ENCODE measurements at places on chromosomes 5 and 9.
A peak's percentile ranks its signal among the peaks of the same experiment; 100 is the strongest.

GRCh38 chr5:13865312-13865711, 79.2 kb downstream of the DNAH5 start:
- no peak for DNase-seq

- DNase-seq, result no peak
Measured at GRCh38 chr9:128469070-128469469, 13.3 kb downstream of the ODF2 start.

GRCh38 chr5:1322955-1323802, 21.7 kb downstream of the CLPTM1L start:
- no peak for DNase-seq

- no peak for DNase-seq
Measured at GRCh38 chr5:107604990-107605389, 65.7 kb downstream of the EFNA5 start.

DNA sequence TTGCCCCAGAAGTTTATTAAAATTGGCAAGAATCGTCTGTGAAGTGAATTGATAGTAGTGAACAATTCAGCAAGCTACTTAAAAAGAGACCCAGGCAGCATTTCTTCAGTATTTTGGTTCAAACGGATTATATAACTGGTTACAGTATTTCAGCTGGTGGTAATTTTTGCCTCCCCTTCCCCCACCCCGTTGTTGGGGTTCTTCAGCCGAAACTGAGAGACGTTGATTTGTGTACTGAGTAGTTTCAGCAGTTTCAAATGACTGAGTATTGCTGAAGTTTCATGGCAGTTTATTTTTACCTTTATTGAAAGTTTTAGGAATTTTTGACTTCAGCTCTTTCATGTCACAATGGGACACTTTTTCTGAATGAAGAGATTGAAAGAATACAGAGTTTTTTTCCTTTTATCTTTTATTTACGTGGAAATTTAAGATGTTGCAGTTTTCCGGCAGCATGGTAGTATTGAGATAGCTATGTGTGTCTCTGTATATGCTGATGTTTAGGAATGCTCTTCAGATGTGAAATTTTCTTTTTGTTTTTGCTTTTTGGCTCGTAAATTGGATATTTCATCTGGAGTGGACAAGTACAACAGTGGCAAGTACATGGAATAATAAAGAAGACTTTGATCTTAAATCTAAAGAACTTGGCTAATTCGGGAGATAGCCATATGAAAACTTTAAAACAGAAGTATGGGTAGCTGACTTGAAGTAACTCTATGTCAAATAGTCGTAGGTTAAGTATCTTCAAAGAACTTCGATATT, 1.9 kb downstream of the GPBP1 start:
- peak; percentile 64 for DNase-seq

GRCh38 chr5:120690621-120691407, 226.7 kb downstream of the PRR16 start:
- no peak for DNase-seq

GRCh38 chr5:168590666-168591065, 11.5 kb upstream of the PANK3 start:
- DNase-seq, result no peak

DNA sequence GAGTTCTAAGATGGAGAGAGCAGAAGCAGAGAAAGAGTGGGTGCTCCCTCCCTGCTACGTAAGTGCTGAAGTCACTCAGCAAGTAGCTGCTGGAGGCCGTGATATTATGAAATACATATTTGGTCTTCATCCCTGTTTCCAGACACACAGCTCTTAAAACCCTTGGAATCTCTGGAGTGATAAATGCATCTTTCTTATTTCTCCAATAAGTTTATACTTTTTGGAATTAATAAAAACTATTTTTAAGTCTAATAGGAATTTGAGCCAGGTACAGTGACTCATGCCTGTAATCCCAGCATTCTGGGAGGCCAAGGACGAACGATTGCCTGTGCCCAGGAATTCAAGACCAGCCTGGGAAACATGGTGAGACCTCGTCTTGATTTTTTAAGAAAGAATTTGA, 60.6 kb downstream of the AUH start:
- DNase-seq, result peak; percentile 43

DNA sequence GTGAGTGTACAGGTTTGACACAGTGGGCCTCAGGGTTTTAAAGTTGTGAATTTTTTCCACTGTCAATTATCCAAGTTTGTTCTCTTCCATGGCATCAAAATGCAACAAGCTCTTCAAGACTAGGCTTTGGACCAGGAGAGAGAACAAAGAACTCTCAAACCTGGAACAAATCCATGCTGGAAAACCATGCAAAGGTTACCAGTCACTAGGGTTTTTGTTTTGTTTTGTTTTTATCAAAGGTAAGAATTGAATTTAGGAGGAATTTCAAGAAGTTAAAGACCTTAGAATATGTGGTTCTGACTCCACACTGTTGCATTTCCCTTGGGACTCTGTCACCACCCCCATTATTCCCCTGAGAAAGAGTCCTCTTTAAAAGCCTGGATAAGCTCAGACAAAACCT, 191.1 kb upstream of the PIK3R1 start:
- DNase-seq, result no peak

DNA sequence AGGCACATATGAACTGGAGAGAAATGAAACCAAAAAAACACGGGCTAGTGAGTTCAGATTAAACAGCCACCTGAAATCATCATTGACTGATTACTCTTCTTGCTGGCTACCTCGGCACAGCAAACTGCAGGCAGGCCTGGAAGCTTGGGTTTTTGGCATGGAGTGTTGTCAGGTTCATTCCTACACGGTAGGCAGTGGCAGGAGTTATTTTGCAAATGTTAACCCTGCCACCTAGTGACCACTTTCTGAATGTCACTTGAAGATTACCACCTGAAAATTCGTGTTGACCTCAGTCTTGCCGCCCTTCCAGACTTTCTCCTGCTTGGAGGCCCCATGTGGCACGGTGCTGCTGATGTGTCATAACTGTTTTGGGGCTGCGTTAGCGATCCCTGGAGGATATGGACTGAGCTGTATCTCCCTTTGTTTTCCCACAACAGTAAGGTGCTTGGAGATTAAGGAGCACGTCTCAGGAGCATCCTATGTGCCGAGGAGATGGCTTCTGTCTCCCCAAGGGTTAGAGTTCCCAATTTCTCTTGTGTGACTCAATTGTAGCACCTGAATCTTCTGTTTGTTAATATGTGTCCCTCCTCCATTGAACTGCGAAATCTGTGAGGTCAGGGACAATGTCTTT, 12.7 kb upstream of the CD180 start:
- DNase-seq, result peak; percentile 92

GRCh38 chr9:28779243-28779642, 1206.0 kb upstream of the C9orf72 start:
- DNase-seq, result no peak

GRCh38 chr9:706606-707459, 134.7 kb upstream of the DMRT1 start:
- peak; percentile 78 for DNase-seq

GRCh38 chr5:78497573-78498533, 137.4 kb downstream of the SCAMP1 start:
- no peak for DNase-seq

DNA sequence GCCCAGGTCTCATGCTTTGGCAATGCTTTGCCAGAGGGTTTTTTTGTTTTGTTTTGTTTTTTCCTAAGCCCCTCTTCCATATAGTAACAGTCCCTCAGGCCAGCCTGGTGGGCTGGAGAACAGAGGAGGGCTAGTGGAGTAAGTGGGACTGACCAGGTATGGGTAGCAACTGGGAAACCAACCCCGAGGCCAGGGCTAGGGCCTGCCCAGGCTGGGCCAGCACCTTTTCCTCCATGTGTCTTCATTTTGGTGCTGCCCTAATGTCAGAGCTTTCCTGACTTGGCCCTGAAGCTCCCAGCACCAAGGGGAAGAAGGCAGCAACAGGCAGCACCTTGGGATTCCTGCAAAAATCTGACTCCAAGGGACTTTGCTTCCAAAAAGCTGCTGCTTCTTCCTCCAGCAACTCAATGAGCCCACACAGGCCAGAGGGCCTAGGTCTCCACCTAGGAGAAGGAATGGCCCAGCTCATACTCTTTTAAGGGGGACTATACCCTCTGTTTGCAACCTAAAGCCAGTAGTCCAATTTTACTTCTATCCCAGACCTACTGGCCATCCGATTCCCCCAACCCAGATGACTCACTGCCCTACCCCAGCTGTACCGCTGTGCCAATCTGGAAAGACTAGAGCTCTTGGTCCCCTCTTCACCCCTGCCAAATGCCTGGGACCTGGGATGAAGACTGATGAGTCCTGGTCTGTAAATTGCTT, 105.1 kb downstream of the PSD2 start:
- DNase-seq, result no peak

GRCh38 chr5:59137846-59138245, 555.0 kb downstream of the RAB3C start:
- no peak for DNase-seq

- DNase-seq, result no peak
Measured at GRCh38 chr9:134626069-134626423, 15.6 kb upstream of the COL5A1 start.

- no peak for DNase-seq
Measured at GRCh38 chr5:120139039-120139438, 325.1 kb upstream of the PRR16 start.

- DNase-seq, result no peak
Measured at GRCh38 chr5:118825226-118825625, 163.1 kb downstream of the DTWD2 start.

GRCh38 chr5:148687427-148687826, 33.1 kb upstream of the HTR4 start:
- DNase-seq, result no peak

GRCh38 chr5:140244525-140245025, 58.3 kb downstream of the PFDN1 start:
- peak; percentile 96 for DNase-seq

DNA sequence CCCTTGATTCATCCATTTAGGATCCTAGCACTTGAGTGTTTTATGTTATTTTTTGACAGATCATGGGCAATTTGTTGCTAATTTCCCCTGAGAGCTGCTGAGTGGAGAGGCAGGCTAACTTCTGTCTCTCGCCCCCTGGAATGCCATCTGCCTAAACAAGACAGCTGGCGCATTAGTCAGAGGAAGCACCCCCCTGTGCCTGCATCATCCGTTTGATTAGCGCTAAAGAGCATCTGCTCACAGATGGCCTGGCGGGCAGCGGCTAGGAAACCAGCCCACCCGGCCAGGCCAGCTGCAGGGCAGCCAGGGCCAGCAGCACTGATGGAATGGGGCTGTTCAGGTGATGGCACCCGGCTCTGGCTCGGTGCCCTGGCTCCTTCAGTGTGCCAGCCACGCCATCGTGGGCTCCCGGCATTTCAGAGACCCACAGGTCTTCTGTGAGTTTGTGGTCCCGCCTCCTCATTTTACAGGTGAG, 22.9 kb upstream of the ASS1 start:
- peak; percentile 78 for DNase-seq

- no peak for DNase-seq
Measured at GRCh38 chr9:21549890-21550289, 67.8 kb upstream of the IFNE start.

- DNase-seq, result no peak
Measured at GRCh38 chr5:145934276-145934675, 2.1 kb upstream of the SH3RF2 start.

DNA sequence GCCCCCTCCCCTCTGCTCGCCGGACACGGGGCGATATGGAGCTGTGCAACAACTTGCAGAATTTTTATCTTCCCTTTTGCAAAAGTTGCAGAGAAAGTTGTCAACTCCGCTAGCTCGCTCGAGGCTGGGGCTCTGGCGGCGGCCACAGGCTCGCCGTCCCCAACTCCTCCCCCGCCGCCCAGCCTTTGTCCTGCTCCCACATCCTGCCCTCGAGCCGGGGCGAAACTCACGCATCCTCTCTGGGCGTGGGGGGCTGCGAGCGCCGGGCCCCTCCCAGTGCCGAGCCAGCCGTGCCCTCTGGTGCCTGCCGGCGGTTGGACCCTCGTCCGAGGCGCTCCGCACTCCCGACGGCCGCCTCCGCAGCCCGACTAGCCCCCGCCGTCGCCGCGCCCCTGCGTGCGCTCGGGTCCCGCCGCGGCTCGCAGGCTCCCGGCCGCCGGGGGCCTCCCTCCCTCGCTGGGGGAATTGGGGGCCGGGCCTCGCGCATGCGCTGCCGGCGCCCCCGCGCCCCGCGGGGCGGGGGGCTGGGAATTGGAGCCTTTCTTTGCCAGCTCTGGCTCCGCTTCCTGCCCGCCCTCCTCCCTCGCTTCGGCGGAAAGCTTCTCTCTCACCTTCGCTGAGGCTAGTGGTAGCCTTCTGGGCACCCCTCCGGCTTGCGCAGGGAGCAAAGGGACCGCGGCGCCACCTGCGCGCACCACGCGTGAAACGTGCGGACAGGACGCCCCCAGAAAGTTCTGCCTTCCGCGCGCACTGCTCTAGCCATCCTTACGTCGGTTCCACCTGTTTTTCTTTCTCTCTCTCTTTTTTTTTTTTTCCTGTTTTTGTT, at the start of gene CCNJL:
Gene CCNJL, minus strand, starts transcription at position 431 of the 826 bp plus-strand sequence. CDS start 641 bp downstream, outside the sequence.
- peak; percentile 89 for DNase-seq

GRCh38 chr5:112921026-112921832, 798 bp downstream of the REEP5 start:
- peak; percentile 73 for DNase-seq

DNA sequence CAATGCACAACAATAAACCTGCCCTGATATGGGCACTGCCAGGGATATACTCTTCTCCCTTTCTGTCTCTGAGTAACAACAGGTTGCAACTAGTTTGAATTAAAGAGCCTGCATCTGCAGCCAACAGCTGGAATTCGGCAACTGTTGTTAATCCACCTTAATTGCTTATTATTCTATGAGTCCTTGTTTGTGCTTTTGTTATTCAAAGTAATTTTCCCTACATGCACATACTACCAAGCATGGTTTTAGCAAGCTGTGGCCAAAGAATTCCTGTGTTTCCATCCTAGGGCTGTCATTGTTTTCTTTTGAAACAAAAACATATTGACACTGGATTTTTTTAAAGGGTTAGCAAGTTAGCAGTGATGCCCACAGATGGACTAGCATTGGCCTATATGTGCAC, 171.5 kb downstream of the EFNA5 start:
- DNase-seq, result no peak

DNA sequence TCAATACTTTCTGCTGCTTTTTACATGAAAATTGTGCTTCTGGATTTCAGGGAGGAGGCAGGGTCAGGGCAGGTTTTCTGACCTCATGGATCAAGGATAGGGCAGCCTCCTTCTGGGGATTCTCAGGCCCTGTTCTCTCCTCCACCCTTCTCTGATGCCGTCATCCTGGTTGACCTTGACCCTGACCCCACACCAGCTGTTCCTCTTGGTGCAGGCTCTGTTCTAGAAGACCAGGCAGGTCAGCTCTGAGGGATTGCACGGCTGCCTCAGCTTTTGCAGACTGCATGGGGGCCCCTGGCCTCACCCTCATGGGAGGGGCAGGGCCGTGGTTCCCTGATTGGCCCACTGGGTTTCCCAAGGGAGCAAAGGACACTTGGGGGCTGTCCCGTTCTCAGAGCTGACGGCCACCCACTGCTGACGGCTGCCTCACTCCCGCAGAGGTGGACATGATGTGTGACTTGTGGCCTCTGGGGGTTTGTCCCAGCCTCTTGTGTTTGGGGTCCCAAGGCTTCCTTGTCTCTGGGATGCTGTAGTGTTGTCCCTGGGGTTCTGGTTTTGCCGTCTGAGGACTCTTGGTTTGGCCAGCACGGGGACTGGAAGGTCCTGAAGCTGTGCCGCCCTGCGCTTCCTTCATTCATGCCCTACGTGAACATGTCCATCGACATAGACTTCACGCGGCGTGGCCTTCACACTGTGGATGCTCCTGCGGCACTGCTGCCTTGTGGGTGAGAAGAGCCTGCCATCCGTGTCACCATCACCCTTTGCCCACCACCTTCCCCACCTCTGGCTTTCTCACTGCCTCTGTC, 34.5 kb downstream of the CEP72 start:
- no peak for DNase-seq

GRCh38 chr5:58046371-58046770, 413.5 kb downstream of the PLK2 start:
- no peak for DNase-seq

All from stomach (tissue), 19 donors.